ENCODE measurements at places on chromosomes 4 and X.

- DNase-seq = no peak
Observed at GRCh38 chr4:102403116-102403515, 57.8 kb upstream of the SLC39A8 start.

- DNase-seq = peak; percentile 29
Observed at GRCh38 chr4:129929052-129929451, 833.1 kb downstream of the C4orf33 start.

- DNase-seq = no peak
Observed at GRCh38 chrX:103513476-103514108, 5.7 kb downstream of the RAB40A start.

DNA sequence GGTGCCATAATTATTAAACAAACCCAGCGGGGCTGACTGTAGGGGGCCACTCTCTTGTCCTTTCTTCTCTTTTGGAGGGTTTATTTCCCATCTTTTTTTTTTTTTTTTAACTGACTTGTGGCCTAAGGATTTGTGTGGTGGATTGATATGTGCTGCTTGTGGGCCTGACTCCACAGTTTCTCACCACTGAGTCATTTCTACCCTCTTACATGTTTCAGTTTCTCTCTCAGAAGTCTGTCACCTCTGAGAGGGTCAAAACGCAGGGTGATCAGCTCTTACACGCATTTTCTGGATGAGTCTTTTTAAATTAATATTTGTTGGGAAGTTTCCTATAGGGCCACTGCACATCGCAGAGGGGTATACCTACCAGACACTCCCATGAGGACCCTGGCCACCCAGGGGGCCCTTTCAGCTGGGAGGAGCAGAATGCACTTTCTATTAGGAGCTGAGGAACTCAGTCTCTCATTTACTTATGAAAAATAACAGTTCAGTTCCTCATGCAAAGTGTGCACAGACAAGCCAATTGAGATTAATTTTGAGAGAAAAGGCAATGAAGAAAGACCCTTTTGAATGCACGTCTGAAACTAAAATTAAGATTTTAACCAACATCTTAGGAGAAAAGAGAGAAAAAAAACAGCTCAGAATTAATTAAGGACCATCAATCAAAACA, 407.9 kb downstream of the TECRL start:
- no peak for DNase-seq

GRCh38 chrX:150771116-150771515, 77.9 kb downstream of the MTMR1 start:
- DNase-seq = no peak

DNA sequence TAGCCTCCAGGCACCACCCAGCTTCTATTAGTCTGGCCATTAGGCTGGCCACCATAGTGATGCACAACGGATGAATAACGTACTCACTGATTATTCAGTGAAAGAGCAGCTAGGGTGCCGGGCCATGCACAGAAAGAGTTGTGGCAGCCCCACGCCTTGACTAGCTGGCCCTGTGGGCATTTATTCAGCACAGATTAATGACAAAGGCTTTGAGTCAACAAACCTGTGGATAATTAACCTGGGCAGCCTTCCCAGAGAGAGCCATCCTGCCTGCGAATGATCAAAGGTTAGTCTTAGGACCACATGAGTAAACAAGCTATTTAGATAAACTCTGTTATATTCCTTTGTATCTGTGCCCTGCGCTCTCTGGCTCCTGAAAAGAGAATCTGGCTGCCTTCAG, 37.2 kb downstream of the MAP9 start:
- no peak for DNase-seq

DNA sequence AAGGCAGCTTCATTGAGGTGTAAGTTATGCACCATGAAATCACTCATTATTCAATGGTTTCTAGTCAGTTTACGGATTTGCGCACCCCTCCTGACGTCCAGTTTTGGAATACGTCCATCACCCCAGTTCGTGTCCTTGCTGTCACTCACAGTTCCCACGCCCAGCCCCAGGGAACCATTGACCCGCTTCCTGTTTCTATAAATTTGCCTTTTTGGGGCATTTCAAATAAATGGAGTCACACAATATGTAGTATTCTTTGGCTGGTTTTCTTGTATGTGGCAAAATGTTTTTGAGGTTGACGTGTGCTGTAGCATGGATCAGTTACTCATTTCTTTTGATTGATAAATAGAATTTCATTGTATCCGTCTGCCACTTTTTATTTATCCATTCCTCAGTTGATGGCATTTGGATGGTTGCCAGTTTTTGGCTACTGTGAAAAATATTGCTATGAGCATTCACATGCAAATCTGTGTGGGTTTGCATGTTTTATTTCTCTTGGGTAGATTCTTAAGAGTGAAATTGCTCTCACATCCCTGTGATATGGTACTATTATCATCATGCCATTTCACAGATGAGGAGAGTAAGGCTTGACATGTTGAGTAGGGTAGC, 18.4 kb upstream of the SORCS2 start:
- no peak for DNase-seq

DNA sequence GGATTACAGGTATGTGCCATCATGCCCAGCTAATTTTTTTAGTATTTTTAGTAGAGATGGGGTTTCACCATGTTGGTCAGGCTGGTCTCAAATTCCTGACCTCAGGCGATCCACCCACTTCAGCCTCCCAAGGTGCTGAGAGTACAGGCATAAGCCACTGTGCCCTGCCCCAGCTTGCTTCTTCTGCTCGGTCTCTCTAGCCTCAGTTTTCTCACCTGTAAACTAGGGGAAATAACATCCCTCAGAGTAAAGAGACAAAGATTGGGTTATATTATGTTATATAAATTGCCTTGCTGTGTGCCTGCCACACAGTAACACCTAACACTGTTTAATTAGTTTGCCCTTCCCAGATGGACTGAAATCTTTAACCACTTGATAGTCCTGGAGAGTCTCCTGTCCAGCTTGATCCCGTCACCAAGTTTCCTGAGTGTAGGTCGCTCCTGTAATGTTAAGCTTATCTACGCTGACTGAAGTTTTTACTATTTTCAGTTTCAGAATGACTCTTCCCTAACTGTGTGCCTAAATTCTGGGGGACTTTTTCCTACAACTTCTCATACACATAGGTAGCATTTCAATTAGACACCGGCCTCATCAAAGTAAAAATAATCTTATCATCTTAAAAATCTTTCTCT, 412.7 kb upstream of the TENM3 start:
- DNase-seq = no peak

DNA sequence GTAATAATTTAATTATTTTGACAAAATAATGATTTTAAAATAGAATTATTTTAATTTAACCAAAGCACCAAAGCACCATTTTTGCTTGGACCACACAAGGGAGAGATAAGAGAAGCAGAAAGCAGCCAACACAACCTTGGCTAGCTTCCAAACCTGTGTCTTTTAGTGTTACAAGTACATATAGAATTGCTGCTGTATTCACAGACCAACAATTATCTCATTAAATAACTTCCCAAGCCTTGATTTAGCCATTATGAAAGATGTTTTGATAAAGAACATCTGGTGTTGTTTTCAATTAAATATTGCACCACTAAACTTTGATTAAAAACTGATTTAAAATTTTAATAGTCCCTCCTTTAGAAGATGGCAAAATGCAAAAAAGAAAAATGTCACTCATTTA, 14.0 kb upstream of the IGFBP7 start:
- no peak for DNase-seq

- peak; percentile 35 for DNase-seq
Observed at GRCh38 chrX:42739741-42740140, 38.2 kb downstream of the PPP1R2C start.

GRCh38 chrX:75045369-75045768, 110.7 kb downstream of the ABCB7 start:
- no peak for DNase-seq

DNA sequence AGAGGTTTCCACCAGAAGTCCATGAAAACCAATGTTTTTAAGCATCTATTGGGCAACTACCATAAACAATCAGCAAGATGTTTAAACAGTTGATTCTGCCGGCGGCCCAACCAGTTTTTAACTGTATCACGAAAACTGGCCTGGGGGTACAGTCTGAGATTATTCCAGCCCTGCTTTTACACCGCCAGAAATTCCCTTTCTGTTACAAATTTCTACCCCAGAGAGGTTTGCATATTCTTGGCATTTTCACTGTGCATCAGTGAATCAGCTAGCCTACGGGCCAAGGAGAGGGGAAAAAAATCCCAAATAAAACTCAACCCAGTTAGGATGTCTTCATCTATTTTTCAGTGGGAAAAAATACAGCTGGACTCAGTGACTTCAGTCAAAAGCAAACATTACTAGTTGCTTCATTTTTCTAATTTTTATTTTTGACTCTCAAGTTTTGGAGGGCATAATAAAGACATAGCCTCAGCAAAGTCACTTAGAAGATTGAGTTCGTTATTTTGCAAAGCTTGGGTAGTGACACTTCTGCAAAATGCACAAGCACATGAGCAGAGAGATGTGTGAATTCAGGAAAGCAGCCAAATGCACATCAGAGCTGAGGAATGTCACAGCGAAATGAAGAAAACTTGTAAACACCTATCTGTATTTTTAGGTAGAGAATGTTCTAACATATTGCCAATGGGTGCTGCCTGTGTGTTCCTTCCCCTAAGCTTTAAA, 167.8 kb upstream of the GK2 start:
- DNase-seq = no peak

DNA sequence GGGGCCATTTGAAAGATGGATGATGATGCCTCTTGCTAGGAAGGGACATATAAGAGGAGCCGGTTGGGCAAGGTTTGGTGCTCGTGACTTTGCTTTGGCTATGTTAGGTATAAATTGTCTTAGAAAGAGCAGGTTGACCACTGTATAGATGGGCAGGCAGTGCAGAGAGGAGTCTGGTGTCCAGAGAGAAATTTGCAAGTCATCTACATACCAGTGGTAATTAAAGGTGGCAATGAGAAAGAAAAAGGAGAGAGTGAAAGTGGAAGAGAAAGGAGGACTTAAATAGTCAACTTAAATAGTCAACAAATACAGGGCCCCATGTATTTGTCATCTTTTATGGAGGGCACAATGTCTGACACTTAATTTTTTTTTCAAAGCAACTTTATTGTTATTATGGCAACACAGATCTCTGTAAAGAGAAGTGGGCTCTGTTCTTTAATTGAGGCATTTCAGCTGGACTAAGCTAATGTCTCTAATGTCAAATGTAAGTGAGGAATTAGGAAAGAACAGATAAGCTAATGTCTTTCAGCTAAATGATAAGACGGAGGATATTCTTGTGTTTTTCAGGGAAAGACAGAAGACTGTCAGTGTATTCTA, 75.4 kb upstream of the ANXA3 start:
- no peak for DNase-seq

GRCh38 chrX:125405339-125405738, 85.7 kb downstream of the TEX13C start:
- DNase-seq = no peak

GRCh38 chr4:156312261-156312847, 358.7 kb upstream of the CTSO start:
- DNase-seq = no peak

DNA sequence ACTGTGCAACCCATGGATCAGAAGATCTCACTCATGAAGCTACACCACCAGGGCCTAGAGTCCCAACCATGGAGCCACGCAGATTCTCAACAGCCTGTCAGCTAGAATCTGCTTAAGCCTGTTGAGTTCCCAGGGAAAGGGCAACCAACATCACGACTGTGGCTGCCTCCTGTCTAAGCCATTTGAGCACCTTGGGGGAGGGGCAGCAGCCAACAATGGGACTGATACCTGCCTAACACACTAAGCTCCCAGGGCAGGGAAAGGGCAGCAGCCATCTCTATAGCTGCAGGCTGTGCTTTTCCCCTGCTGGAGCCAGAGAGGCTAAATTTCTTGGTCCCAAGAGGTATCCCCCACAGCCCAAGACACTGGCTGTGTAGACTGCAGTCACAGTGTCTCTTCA, 96.5 kb upstream of the TCEAL2 start:
- no peak for DNase-seq

DNA sequence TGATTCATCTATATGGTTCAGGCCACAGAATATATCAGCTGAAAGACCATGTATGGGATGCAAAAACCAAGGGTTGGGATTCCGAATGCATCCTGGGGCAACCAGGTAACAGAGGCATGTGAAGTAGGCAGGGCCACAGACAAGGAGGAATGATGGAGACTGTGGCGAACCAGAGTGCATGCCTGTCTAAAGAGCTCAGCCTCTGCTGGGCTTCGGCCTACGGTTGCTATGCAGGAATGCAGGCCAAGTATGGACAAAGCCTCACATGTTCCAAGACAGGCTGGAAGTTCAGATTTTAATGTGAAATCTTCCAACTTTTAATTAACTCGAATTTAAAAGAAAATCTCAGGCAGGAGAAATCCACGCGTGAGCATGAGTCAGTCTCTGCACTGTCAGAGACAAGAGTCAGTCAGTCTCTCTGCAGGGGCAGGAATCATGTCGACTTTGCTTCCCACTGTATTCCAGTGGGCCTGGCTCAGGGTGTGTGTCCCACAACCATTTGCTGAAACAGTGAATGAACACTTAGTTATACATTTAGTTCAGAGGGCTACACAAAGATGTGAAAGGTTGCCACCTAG, 344.4 kb downstream of the UNC5C start:
- no peak for DNase-seq

DNA sequence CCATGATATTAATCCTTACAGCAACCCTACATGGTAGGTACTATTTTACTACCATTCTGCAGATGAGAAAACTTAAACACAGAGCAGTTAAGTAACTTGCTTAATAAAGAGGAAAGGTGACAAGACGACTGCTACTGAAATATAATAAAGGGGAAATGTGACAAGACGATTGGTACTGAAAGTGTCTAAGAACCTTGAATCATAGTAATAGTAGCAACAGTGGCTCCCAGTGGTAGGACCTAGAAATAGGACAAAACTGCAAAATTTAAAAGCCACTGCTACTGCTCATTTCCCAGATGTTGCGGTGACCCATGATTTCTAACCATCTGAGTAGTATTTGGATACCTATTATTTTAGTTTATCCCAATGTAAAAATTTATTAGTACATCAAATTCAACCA, 89.5 kb downstream of the TASL start:
- no peak for DNase-seq

GRCh38 chr4:104752337-104752736, 257.6 kb upstream of the CXXC4 start:
- DNase-seq = no peak

GRCh38 chr4:109560687-109561461, 828 bp downstream of the MCUB start:
- peak; percentile 82 for DNase-seq

- no peak for DNase-seq
Observed at GRCh38 chrX:53265771-53266574, 15.4 kb downstream of the IQSEC2 start.

DNA sequence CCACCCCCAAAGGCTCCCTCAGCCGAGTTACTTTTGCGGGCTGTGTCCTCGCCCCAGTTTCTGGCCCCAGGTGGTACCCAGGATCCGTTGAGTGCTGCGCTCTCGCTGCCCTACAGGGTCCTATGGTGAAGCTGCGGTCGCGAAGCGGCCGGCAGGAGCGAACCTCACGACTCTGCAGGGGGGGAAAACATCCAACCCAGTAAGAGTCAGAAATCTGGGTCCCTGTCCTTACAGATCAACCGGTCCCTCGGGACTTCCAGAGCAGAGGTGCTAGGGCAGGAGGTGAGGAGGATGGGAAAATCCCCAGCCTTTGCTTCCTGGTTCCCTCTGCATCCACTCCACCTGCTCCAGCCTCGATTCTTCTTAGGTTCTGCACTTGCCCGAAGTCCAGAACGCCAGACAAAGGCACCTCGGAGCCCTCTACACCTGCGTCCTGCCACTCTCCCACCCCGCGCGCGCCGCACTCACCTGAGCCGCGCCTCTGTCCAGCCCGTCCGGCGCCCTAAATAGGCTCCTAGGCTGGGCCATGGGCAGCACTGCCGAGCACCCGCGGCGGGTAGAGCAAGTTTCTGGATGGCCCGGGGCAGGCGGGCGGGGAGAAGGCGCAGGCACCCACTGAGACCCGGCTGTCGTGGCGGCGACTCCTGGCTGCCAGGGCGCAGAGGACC, at the start of gene HS3ST1:
Gene HS3ST1 (minus strand): TSS at position 664 of the 668 bp plus-strand sequence. CDS start 28,889 bp downstream, outside the sequence.
- DNase-seq = no peak

GRCh38 chrX:45513042-45513441, 312.4 kb upstream of the DIPK2B start:
- no peak for DNase-seq

All from OCI-LY7 (cell line).